ENCODE measurements at places on chromosomes 6 and 20.

GRCh38 chr6:63923139-63923739, 287.6 kb downstream of the PHF3 start:
- DNase-seq, result no peak

- DNase-seq, result no peak
Observed at GRCh38 chr20:33709398-33709797, 10.7 kb downstream of the PXMP4 start.

- DNase-seq, result no peak
Observed at GRCh38 chr20:1897541-1897940, 2.3 kb downstream of the SIRPA start.

GRCh38 chr6:141906569-141907080, 226.1 kb upstream of the GJE1 start:
- no peak for DNase-seq

GRCh38 chr6:71459162-71459561, 170.6 kb downstream of the OGFRL1 start:
- DNase-seq, result no peak

DNA sequence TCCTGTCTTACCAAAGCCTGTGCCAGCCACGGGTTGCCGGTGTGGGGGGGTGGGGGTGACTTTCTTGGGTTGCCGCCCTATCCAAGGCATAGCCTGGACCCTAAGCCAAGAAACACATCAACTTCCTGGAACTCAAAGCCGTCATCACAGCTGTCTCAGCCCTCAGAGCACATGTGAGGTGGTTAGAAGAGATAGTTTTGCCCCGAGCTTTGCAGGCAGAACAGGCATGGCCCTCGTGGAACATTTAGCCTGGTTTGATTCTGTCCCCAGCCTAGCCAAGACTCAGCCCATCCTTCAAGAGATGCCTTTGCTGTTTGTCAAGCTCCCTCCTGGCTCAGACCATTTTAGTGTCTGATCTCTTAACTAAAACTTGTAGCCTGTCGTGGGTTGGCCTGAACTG, 64.9 kb downstream of the RREB1 start:
- DNase-seq, result no peak

GRCh38 chr6:167227984-167228383, 63.1 kb upstream of the UNC93A start:
- DNase-seq, result no peak

DNA sequence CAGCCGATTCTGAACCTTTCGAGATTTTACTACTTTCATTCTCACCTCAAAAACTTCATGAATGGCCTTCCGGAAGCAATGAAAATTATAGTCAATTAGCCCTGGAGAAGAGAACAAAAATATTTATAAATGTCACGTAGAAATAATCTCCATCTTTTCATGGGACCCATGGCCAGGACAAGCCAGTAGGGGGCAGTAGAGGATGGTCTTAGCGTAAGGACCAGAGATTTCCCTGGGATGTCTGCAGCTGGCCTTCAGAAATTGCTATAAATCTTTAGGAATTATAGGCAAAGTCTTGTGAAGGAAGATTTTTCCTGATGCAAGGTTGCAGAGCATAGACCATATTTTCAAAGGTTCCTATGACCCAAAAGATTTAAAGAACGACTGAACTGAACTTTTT, 15.6 kb upstream of the UBE2J1 start:
- peak; percentile 56 for DNase-seq

GRCh38 chr6:153758516-153758915, 280.5 kb upstream of the OPRM1 start:
- DNase-seq, result no peak
